ENCODE measurements at places on chromosomes 1 and 21.

- no peak for DNase-seq
These were observed 123.2 kb downstream of the LHX8 start for GRCh38 chr1:75257424-75257823.

GRCh38 chr1:60963167-60963940, 119.0 kb upstream of the NFIA start:
- DNase-seq: no peak

- no peak for DNase-seq
These were observed 26.4 kb upstream of the IGSF3 start for GRCh38 chr1:116693759-116694480.

GRCh38 chr1:1470626-1471388, 758 bp upstream of the ATAD3B start:
- no peak for DNase-seq

- no peak for DNase-seq
These were observed 18.8 kb downstream of the TMCC2 start for GRCh38 chr1:205246351-205247119.

- DNase-seq: no peak
These were observed 9.0 kb upstream of the EPS8L3 start for GRCh38 chr1:109772658-109773202.

GRCh38 chr21:27802816-27803475, 836.1 kb upstream of the ADAMTS5 start:
- DNase-seq: peak; percentile 1

DNA sequence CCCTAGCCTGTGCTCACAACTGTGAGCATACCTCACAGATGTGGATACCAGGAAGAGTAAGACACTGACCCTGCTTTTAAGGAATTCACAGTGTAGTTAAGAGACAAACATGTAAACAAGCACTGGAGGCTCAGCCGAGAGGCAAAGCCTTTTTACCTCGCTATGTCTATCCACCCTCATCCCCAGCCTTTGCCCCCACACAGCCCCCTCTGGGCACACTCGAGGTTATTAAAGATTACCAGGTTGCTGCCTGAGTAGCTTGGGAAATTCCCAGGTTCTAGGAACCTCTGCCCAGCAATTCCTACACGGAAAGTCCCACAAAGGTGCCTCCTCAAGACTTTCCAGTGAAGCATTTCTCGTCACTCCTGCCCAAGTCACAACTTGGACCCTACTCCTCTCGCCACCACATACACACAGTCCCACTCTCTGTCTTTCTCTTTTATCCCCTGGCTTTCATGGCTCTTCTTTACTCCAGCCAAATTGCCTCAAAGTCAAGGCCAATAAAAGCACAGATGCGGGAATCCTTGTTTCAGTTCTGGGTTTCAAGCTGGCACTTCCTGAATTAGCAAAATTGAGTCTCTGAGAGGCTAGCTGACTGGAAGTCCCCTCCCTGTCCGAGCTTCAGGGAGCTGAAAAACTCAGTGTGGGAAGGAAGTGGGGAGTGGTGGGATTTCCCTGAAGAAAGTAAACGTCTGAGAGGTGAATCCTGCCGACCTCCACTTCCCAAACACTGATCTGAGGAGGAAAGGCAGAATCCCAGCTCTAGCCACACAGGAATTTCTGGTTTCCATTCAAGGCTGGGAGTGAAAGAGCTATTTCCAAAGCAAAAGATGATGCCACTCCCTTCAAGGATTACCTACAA, 7.6 kb downstream of the DENND2D start:
- no peak for DNase-seq

DNA sequence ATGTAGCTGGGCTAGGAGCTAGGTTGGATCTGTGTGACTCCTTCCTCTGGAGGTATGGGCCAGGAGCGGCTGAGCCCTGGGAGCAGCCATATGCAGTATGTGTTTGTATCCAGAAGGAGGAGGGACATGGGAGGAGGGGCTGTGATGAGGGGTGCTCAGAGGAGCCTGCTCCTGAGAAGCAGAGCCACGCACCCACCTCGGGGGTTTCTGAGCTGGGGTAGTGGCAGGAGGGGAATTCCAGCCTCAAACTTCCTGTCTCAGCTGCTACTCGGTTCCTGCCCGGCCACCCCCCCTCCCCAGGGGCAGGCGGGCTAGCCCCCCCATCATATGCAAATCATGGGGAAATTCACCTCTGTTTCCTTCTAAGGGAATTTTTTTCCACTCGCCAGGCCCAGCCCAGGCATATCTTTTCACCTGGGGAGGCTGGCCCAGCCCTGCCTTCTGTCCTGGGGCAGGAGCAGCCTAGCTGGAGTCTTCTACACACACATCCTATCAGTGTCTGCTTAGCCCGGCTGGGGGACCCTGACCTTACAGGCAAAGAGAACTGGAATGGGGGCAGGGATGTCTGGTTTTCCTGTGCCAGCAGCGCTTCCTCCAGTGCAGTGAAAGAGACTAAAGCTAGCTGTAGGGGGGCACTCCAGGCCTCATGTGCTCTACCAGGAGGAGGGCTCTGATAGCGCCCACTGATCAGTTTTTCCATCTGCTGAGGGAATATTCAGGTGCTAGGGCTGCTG, 3.0 kb downstream of the ZC3H12A start:
- peak; percentile 86 for DNase-seq

- no peak for DNase-seq
These were observed 8.4 kb downstream of the UBASH3A start for GRCh38 chr21:42411891-42412635.

GRCh38 chr1:214014730-214015129, 27.0 kb downstream of the PROX1 start:
- no peak for DNase-seq

DNA sequence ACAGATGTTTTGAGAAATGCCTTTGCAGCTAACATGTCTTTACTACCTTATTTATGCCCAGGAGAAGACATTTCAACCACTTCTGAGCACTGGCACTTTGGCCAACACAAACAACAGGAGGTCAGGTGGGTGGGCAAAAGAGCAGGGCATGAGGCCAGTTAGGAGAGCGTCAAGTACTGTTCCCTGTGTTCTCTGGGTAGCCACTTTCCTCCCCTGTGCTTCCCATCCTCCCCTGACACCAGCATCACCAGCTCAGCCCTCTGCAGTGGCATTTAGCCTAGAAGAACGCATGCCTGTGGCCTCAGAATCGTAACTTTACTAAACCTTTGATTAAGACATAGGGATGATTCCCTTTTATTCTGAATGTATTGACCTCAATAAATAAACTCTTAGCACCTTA, 18.3 kb downstream of the BTG2 start:
- no peak for DNase-seq

- DNase-seq: no peak
These were observed 98.8 kb downstream of the SDCCAG8 start for GRCh38 chr1:243354511-243355153.

GRCh38 chr1:101964708-101965107, 32.0 kb downstream of the OLFM3 start:
- no peak for DNase-seq

DNA sequence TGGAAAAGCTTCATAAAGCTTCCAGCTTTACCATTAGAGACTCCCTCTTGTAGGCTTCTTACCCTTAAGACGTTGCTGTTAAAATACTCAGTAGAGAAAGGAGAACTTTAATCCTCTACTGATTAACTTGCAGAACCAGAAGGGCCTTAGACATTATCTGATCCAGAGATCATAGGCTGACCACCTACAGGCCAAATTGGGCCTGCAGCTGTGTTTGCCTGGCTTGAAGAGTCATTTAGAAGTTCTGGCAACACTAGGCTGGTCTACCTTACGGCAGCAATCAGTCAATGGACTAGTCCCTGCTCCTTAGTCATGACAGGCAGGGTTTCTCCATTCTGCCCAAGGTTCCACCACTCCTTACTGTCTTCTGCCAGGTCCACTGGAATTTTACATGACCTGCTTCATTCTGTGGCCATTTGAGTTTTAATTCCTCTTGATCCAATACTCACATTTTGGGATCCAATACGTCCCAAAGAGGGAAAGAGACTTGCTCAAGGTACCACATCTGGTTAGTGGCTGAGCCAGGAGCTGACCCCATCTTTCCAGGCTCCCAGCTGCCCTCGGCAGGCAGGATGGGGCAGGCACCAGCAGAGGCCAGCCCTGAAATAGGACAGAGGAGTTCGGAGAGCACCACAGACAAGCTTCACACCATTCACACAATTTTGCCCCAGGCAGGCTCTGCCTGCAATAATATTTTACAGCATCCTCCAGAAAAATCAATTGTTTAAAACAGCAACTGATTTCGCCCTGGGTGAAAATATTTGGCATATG, 96.8 kb downstream of the TNR start:
- no peak for DNase-seq

DNA sequence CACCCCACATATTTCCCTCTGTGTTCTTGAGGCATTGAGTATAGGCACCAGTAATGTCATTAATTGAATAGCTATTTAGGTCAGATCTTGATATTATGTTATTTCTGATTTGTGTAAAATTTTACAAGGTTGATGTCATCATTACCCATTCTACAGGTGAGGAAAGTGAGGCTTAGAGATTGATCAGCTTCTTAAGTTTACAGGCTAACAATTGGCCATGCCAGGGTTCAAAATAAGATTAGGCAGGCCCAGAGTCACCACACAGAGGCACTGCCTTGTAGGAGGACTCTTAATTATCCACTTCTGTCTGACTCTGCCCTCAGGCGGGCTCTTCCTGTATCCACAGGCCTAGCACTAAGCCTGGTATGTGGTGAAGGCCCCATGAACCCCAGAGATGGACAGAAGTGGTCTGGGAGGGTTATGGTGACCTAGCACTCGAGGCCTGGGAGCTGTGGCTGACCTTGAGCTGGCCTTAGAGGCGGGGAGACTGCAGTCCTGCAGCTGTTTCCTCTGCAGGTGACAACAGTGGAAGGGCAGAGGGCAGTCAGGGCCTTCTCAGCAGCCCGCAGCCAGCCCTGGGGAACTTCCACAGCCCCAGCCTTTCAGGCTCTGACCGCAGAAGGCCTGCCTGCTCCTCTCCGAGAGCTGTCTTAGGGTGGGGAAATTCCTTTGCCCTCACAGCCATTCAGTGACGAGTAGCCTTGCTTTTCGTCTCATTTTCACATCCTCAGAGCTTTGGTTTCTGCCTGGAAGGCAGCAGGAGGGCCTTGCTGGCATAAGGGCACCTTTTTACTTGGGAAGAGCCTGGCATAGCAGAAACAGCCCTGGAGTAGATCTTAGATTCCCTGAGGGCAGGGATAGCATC, 12.2 kb downstream of the ZDHHC18 start:
- no peak for DNase-seq

DNA sequence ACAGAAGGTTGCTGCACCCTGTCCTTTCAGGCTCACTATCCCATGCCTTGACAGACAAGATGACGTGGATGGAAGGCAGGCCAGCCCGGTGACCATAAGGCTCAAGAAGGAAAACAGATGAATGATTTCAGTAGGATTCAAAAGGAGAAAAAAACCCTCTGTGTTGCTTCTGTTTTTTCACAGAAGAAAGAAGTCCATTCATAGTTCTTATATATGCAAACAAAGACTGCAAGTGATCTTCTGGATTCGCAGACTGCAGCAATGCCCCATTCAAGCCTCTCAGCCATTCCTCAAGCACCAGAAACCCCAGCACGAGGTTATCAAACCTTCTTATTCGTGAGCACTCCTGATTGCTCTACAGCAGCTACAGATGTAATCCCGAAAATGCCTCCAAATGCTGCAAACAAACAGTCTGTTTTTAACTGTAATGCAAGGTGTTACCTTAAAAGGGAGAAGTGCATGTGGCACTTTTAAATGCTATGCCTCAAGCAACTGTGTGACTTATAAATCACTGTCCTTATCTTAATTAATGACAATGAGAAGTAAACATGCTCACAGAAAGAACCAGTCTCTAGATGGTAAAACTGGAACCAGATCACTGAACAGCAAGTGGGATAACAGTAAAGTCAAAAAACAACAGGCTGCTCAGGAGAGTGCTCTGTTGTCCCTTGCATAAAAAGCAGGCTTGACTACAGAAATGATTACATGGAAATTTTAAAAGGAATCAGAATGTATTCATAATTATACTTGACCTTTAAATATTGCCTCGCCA, 173.9 kb downstream of the HHIPL2 start:
- no peak for DNase-seq

DNA sequence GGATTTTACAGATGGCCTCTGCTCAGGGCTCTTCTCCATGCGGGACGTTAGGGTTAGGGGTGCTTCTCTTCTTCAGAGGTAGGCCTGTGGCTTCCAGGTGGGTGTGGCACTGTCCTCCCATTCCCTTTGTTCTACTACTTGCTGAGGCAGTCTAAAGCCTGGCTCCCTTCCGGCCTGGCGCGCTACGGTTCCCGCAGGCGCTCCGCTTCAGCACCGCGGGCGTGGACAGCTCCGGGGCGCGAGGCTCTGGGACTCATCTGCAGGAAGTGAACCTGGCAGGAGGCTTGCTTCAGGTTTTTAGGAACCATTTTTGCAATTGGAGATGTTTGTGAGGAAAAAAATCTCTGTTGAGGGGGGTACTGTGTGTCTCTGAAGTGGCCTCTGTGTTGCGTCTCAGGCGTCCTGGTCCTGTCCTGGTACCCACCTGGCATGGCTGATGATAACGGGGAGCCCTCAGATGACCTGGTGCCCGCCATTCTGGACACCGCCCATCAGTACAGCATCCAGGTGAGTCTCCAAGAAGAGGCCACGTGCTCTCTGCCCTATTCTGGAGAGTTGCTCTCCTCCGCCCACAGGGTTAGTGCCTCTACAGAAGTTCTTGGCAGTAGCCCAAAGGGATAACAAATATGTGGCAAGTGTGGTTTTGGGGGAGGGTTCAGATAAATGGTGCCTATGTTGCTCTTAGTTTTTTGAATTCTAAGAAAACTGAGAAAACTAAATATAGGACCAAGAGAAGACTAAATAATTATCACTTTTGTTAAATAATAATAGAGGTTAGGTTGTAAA, 1.9 kb downstream of the MANEAL start:
- no peak for DNase-seq

DNA sequence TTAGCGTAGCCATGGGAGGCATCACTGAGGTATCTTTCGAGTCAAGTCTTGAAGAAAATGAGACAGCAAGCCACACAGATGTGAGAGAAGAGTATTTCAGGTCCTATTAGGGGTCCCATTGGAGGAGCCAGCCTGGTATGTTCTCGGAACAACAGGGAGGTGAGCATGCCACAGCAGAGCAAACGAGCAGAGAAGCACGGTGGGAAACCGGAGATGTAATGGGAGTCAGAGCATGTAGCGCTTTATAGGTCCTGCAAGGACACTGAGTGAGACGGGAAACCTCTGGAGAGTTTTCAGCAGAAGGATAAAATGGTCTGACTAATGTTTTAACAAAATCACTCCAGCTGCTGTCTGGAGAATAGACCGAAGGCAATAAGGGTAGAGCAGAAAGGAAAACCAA, 15.9 kb downstream of the H3-3A start:
- DNase-seq: no peak
